ENCODE measurements at places on chromosomes 1 and 21. TPM values are rescaled to one million over a fixed set of nuclear protein-coding genes. Genes with fewer than 3 reads are reported as not detected.
A peak's percentile ranks its signal among the peaks of the same experiment; 100 is the strongest.

The FAM43B gene
- total RNA-seq, result not detected

- no peak for DNase-seq
These were observed 22.2 kb downstream of the FMOD start for GRCh38 chr1:203328714-203329122.

DNA sequence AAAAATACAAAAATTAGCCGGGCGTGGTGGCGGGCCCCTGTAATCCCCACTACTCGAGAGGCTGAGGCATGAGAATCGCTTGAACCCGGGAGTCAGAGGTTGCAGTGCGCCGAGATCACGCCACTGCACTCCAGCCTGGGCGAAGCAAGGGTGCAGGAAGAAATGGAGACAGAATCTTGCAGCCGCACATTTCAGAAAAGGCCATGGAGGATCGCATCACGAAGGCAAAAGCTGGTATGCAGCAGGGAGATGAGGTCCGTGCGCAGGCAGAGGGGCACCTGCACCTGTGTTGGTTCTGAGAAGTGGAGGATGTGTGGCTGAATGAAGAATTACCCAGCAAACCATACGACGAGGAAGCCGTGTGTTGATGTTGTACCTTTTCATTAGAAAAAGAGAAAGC lies 53.0 kb upstream of the ABCG1 start:
- DNase-seq, result no peak

GRCh38 chr1:96562094-96562493 lies 159.5 kb upstream of the PTBP2 start:
- DNase-seq, result no peak

The FGR gene
- total RNA-seq, result 12.6 TPM

The ADGRL2 gene
- not detected for total RNA-seq

DNA sequence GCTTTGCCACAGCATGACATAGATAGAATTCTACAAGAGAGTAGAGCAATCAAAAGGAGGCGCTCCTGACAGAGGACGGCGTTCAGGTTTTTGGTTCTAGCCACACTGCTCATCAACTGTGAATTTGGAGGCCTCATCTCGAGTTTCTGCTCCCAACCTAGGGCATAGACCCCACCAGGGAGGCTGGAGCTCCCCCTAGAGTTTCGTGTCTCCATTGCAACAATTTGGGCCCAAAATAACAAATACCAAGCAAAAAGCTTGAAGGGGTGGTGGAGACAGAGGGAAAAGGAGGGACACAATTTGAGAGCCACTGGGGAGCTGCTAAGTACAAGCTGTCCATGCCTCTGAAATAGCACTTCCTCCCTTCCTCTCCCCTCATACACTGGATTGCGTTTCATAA lies 297.0 kb downstream of the GPATCH2 start:
- DNase-seq, result no peak

The PRAMEF33 gene
- not detected for total RNA-seq

The ITLN2 gene
- total RNA-seq, result not detected

The E2F2 gene
- 5.4 TPM for total RNA-seq

- DNase-seq, result no peak
These were observed 14.5 kb downstream of the RGS4 start for GRCh38 chr1:163083690-163084089.

GRCh38 chr1:155472491-155473083 lies 90.0 kb downstream of the ASH1L start:
- no peak for DNase-seq

The SLC35F3 gene
- 0.10 TPM for total RNA-seq

DNA sequence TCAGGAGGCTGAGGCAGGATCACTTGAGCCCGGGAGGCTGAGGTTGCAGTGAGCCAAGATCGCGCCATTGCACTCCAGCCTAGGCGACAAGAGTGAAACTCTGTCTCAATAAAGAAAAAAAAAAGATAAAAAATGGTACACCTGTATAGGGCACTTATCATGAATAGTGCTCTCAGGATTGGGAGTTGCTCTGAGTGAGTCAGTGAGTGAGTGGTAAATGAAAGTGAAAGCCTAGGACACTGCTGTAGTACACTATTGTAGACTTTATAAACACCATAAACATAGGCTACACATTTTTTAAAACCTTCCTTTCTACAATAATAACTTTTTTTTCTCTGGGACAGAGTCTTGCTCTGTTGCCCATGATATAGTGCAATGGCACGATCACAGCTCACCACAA lies 16.8 kb downstream of the PHTF1 start:
- no peak for DNase-seq

DNA sequence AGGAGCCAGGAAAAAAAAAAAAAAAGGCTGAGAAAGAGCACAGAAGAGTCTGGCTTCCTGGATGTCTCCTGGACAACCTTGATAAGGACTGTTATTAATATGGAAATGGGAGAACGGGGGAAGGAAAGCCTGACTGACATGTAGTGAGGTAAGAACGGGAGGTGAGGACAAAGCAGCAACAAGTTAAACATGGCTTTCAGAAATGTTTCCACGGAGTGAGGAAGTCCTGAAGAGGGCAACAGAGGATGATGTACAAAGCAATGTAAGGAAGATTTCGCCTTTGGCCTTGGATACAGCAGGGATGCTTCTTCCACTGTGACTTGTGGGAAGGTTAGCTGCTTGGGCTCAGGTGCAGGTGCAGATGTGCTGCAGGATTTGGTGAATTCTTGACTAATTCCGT lies 11.9 kb upstream of the NIBAN1 start:
- no peak for DNase-seq

- DNase-seq, result no peak
These were observed 9.6 kb downstream of the NES start for GRCh38 chr1:156667610-156667967.

DNA sequence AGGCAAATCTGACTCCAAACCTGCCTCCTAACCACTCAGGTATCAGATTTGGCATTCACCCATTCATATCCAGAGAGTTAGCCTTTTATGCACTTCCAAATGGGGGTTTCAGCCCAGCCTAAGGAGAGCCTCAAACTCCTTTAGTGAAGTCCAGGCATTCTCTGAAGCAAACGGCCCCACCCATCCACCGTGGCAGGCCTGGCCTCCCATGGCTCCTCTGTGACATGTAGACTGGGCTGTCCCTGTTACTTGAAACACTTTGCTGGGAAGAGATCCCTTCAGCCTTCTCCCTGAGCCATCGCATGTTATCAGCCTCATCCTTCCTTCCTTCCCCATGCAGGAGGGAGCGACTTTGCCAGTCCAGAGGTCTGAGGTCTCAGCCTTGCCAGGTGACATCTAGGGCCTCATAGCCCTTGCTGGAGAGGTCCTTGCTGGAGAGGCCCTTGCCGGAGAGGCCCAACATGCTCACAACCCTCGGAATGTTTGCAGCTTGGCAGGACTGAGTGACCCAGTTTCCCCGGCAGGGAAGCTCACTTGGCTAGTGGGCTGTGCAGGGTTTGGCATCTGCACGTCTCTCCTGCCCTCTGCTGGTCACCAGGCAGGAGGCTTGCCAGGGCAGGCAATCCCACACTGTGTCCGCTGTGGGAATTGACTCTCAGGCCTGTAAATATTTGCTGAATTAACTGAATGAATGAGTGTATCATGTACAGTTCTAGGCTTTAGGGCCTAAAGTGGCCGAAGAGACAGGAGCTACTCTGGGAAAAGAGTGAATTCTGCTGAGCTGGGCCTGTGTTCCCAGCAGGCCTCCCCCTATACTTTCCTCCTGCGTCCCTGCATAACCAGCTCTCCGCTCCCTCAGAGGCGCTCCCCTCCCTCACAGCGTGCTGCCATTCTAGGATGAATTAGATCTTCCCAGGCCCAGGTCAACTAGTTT lies 26.7 kb upstream of the RBM15 start:
- DNase-seq, result peak; percentile 67

The SERINC2 gene
- not detected for total RNA-seq
